ENCODE measurements at places on chromosomes 12 and 14.

DNA sequence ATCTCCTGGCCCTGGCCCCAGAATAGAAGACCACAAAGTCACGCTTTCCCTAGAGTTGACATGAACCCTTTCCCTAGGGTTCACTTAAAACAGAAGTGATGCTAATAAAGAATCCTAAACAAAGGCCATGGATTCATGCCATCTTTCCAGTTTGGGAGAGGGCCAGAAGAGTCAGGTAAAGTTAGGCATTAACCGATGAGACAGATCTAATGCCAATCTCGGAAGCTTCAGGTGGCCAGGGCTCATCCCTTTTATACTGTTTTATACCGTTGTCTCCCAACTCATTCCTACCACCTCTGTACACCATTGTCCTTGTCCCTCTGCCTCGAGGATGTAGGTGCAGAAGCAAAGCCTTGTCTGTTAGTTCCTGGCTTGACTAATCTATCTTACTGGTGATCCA, 22.8 kb upstream of the ACTR10 start:
- DNase-seq: no peak

- peak; percentile 82 for DNase-seq
Observed at GRCh38 chr12:106248312-106248845, 559 bp upstream of the CKAP4 start.

- no peak for DNase-seq
Observed at GRCh38 chr14:95664066-95664465, 22.2 kb upstream of the TCL1B start.

- no peak for DNase-seq
Observed at GRCh38 chr12:66859751-66860440, 181.0 kb upstream of the GRIP1 start.

- DNase-seq: no peak
Observed at GRCh38 chr12:48938805-48939204, 13.5 kb upstream of the FKBP11 start.

- no peak for DNase-seq
Observed at GRCh38 chr12:54356228-54356627, 8.1 kb downstream of the GPR84 start.

DNA sequence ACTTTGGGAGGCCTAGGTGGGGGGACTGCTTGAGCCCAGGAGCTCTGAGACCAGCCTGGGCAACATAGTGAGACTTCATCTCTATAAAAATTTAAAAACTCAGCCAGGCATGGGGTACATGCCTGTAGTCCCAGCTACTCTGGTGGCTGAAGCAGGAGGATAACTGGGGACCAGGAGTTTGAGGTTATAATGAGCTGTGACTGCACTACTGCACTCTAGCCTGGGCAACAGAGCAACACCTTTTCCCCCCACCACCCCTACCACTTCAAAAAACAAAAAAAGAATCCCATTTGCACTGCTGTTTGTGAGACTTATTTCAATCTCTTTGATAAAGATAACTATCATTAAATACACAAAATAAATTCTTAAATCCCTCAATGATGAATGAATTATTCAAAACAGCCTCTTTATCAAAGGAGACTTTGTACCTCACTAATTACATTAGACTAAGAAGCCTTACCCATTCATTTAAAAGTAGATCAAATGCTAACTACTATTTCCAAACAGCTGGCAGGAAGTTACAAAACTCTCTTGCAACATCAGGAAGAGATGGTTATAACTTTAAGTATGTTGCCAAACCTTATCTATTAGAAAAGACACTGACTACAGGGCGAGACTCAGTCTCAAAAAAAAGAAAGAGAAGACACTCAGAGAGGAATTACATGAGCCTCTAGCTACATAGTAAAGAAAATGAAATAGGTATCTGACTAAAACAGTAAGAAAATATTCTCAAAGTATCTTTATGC, 14.7 kb downstream of the BLTP3B start:
- DNase-seq: peak; percentile 54

DNA sequence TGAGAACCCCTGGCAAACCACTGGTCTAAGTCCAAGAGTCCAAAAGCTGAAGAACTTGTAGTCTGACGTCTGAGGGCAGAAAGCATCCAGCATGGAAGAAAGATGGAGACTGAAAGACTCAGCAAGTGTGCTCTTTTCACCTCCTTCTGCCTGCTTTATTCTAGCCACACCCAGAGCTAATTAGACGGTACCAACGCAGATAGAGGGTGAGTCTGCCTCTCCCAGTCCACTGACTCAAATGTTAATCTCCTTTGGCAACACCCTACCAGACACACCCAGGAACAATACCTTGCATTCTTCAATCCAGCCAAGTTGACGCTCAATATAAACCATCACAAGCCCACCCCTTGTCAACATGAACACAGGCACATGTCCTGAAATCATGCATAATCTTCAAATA, 155.1 kb downstream of the CCDC59 start:
- no peak for DNase-seq

DNA sequence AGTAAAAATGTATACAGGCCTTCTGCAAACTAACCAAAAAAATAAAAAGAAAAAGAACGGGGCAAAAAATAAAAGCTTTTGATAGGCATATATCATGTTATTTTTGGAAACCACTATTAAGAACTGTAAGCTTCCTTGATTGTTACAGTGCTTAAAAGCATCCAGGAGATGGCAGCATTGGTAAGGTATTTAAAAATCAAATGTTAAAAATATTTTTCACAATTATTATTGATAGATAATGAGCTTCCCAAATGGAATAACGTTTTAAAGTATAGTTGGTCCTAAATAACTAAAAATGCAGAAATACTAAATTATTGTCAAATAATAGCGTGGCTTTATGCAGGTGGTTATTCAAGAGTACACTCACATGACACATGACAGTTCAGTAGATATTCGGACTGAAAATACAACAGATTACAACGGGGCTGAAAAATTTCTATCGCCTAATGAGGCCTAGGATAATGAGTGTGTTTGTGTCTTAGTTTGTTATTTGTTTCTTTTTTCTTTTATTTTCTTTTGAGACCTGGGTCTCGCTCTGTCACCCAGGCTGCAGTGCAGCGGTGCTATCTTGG, 127.2 kb upstream of the ATF7IP start:
- peak; percentile 35 for DNase-seq

GRCh38 chr14:100577986-100578431, 9.2 kb downstream of the BEGAIN start:
- DNase-seq: no peak

- DNase-seq: no peak
Observed at GRCh38 chr12:111100003-111100402, 179.6 kb upstream of the MYL2 start.

DNA sequence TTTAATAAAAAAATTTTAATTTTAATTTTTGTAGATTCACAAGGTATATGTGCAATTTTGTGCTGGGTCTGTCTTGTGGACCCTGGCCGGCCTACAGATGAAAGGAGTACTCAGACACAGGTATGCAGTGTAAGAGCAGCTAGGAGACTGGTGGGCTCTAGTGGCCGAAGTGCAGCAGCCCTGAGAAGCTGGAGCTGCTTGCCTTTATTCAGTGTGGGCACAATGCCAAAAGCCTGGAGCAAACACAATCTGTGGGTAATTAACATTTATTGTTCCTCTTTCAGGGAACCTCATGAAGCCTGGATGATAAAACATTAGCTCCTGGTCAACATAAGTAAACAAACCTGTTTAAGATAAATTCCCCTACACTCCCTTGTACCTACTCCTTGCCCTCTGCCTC, 135.7 kb upstream of the SEL1L start:
- no peak for DNase-seq

DNA sequence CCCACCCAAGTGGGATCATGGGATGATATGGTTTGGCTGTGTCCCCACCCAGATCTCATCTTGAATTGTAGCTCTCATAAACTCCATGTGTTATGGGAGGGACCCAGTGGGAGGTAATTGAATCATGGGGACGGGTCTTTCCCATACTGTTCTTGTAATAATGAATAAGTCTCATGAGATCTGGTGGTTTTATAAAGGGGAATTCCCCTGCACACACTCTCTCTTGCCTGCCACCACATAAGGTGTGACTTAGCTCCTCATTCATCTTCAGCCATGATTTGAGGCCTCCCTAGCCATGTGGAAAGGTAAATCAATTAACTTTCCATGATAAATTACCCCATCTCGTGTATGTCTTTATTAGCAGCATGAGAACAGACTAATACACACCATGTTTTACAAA, 109.2 kb downstream of the IGF1 start:
- no peak for DNase-seq

- DNase-seq: no peak
Observed at GRCh38 chr14:99840774-99841305, 47.6 kb downstream of the EML1 start.

DNA sequence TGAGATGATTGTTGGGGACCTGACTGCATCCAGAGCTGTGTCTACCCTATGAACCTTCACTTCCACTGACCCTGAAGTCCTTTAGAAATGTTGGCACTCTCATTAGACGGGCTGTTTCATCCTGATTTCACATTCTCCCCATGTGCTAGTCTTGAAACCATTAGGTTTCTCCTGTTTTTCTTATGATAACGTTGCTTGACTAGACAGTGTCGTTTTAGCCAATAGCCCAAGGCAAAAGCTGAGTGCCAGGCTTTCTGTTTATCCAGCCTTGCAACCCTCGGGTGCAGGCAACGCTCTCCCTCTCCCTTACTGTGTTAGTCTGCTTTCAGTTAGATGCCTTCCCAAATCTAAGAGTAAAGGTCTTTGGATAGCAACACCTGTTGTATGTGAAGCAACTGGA, 30.1 kb downstream of the DACT1 start:
- DNase-seq: no peak

GRCh38 chr12:92827836-92828431, 101.2 kb downstream of the EEA1 start:
- peak; percentile 45 for DNase-seq

- DNase-seq: no peak
Observed at GRCh38 chr12:5452569-5452968, 20.7 kb downstream of the NTF3 start.

GRCh38 chr14:104284107-104284592, 145.8 kb downstream of the KIF26A start:
- no peak for DNase-seq

DNA sequence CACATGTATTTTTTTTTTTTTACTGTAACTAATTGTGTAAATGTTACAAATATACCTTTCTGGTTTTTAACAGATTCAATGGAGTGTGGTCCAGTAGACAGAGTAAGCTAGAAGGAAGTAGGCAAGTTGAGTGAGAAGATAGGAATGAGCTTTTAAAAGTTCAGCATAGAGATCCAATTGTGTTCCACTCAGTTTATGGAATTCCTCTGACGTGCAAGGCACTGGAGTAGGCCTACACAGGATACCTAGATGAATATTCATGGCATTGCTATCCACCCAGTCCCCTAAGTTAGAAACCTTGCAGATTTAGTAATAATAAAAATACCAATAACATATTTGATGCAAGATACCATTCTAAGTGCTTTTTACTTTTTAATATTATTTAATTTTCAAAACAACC, 225.6 kb upstream of the ARID2 start:
- DNase-seq: peak; percentile 15

DNA sequence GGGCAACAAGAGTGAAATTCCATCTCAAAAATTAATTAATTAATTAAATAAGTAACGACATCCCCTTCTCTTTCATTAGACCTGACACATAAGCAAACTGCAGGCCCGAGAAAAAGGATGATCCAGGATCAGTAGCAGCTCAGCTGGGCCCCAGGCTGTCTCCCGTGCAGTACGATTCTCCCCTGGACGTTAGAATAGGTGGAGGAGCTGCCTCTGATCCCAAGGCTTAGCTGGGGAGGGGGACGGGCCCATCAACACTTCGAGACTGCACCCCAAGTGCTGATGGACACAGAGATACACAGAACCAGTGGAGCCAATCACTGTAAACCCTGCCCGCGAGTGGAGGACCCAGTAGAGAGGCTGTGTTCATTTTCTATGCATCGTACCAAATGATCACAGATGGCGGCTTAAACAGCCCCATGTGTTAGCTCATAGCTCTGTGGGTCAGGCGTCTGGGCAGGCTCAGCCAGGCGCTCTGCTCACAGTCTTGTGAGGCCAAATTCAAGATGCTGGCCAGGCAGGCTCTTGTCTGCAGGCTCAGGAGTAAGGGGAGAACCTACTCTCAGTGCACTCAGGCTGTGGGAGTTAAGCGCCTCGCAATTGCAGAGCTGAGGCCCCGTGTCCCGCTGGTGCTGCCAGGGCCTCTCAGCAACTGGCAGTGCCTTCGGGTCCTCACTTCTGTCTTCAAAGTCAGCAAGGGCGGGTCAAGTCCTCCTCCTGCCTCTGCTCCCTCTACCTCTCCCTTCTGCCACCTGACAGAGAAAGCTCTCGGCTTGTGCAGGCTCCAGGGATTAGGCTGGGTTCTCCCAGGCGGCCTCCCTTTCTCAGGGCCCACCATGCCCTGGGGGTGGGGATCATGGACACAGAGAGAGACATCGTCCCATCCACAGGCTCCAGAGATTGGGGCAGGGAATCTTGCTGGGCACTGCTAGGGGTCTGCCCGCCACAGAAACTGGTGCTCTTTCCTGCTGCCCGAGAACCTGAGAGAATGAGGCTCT, 26.4 kb downstream of the RIMBP2 start:
- no peak for DNase-seq

GRCh38 chr12:91663744-91664143, 481.1 kb upstream of the DCN start:
- DNase-seq: no peak

- no peak for DNase-seq
Observed at GRCh38 chr12:26331136-26331535, 135.8 kb downstream of the SSPN start.

- DNase-seq: peak; percentile 44
Observed at GRCh38 chr14:33556382-33557121, 394.3 kb downstream of the EGLN3 start.

GRCh38 chr12:129771238-129771637, 132.6 kb downstream of the TMEM132D start:
- no peak for DNase-seq

DNA sequence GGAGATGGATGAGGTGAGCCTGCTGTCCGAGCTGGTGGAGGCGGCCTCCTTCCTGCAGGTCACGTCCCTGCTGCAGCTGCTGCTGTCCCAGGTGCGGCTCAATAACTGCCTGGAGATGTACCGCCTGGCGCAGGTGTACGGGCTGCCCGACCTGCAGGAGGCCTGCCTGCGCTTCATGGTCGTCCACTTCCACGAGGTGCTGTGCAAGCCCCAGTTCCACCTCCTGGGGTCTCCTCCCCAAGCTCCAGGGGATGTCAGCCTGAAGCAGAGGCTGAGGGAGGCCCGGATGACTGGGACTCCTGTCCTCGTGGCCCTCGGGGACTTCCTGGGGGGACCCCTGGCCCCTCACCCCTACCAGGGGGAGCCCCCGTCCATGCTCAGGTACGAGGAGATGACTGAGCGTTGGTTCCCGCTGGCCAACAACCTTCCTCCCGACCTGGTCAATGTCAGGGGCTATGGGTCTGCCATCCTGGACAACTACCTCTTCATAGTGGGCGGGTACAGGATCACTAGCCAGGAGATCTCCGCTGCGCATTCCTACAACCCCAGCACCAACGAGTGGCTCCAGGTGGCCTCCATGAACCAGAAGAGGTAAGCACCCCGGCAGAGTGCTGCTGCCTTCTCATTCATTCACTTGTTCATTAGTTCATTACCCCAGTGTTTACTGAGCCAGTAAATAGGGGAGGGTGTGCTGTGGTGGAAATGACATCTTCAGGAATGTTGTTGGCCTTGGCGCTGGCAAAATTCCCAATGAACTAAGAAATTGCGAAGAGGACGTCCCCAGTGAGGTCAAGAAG, 774 bp upstream of the MANSC4 start:
- DNase-seq: peak; percentile 33

All from fibroblast of upper back skin (primary cell).